Activated T-helper 2 cell treated with anti-CD3 and anti-CD28 coated beads, Interferon-gamma antibody, Interleukin-2, Interleukin-4, amounts not matched to agents 10 μg/mL and 5 μg/mL and 100 μg/mL, durations not matched to agents 14 hours and 24 hours and 36 hours (primary cell): ENCODE measurements at places on chromosomes 12 and 14.

DNA sequence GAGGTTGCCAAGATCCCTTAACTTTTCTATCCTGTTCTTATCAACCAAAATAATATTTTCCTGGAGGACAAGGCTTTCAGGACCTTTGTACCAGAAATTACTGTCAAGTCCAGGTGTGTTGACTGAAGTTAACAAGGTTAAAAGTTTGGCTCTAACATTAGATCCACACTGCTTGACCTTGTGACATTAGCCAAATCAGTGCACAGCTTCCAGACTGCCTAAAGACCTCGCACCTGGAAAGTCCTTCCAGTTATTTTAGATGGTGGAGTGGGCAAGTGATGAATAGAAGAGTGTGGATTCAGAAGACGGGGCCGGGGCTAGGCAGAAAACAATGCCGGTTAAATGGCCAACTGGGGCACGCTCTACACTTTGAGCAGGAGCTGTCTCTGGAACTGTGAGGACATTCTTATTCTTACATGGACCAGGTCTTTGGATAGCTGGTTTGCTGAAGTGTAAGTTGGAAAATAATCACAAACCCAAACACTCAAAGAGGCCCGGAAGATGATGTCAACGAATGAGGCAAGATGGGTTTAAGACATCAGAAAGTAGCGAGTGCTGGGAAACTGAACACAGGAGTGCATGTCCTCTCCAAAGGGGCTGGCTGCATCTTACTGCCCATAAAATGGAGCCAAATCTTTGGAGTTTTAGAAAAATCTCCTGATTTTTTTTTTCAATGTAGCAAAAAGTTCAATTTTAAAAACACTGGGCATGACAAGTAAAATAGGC lies 56.3 kb downstream of the NIN start:
- no peak for DNase-seq

DNA sequence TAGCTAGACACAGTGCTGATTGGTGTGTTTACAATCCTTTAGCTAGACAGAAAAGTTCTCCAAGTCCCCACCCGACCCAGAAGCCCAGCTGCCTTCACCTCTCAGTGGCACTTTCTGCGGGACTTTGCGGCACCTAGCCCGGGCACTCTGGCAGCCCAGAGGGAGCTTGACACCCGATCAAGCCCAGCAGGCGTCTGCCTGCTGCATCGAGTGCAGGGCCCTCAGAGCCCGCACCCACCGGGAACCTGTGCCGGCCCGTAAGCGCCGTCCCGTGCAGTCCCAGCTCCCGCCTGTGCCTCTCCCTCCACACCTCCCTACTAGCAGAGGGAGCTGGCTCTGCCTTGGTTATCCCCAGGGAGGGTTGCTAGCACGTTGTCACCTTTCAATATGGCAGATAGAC lies 631.0 kb upstream of the STXBP6 start:
- DNase-seq, result no peak

GRCh38 chr12:58803908-58804307 lies 116.4 kb downstream of the LRIG3 start:
- no peak for DNase-seq

DNA sequence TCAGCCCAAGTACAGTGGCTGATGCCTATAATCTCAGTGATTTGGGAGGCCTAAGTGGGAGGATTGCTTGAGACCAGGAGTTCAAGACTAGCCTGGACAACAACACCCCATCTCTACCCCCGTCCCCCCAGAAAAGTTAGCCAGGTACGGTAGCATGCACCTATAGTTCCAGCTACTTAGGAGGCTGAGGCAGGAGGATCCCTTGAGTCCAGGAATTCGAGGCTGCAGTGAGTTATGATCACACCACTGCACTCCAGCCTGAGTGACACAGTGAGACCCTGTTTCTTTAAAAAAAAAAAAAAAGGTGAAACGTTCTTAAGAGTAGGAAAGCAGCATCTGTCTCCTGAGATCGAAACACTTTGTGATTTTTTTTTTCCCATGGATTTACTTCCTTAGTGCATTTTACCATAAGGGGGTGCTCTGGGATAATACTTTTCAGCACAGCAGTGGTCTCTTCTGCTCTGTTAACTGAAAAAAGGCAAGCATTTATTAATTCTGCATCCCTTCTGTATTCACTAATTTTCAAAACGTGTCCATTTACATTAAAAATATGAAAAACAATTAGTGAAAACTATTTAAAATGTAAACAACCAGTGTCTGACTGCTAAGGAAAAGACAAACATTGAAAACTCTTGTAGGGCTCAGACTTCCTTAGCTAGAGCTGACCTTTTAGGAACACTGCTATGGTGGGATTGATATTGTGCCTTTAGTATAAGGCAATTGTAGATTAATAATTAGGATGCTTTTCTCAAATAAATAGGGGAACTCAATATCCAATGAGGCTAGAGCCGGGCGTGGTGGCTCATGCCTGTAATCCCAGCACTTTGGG lies 31.2 kb upstream of the USP44 start:
- no peak for DNase-seq

GRCh38 chr12:132672678-132673077 lies 14.5 kb downstream of the POLE start:
- no peak for DNase-seq

DNA sequence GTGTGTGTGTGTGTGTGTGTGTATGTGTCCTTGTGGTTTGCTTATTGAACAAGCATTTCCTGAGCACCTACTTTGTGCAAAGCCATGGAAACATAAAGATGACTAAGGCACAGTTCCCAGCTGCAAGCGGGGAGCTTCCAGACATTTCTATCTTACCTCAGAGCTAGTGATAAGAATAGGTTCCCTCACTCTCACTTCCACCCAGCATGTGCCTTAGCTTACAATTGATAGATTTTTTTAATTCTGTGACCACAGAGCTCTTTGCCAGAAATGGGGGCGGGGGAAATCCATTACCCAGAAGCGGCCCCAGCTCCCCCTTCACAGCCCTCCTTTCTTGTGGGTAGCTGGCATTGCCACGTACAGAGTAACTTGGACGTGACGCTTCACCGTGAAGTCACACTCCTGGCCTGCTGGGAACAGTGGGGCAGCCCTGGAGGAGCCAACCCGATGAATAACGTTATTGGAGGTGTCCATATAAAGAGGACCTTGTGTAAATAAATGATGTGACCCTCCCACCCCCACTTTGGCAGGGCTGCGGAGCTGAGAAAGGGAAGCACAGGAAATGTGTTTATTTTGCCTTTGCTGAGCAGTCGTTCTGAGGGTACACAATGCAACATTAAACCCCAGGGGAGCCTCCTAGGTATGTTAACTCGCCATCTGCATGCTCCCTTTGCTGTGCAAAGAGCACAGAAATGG lies 238.9 kb downstream of the CHST11 start:
- peak; percentile 51 for DNase-seq

DNA sequence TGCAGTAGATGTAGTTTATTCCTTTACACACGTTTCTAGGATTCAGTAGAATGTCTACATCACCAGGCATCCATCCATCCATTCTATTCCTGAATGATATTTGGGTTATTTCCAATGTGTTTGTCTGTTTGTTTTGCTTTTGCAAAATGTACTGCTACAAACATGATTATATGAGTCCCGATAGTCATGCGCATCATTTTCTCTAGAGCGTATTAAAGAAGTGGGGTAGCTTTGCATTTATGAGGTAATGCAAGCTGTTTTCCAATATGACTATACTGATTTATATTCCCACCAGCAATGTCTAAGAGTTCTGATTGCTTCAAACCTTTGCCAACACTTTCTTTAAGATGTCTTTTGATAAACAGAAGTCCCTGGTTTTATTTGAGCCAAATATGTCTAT lies 253.2 kb downstream of the NOVA1 start:
- no peak for DNase-seq

GRCh38 chr12:4320497-4320852 lies 538 bp upstream of the TIGAR start:
- DNase-seq, result no peak

DNA sequence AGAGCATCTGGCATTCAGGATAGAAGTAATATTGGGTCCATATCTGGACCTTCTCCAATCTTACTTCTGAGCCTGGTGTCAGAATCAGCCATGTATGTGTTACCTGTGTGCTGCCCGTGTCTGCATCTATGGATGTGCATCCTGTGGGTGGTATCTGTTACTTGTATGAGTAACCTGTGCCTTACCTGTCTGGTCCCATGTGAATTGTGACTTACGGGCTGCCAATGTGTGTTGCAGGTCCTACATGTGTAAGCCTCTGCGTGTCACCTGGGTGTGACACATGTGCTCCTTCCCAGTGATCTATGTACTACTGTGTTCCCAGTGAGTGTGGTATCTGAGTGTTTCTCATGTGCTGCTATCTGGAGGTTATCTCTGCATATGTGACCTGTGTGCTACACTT lies 208.4 kb downstream of the ADGRD1 start:
- no peak for DNase-seq

- no peak for DNase-seq
Measured at GRCh38 chr14:99756796-99757195, 36.4 kb upstream of the EML1 start.

GRCh38 chr14:31895646-31896045 lies 181.5 kb upstream of the ARHGAP5 start:
- no peak for DNase-seq

DNA sequence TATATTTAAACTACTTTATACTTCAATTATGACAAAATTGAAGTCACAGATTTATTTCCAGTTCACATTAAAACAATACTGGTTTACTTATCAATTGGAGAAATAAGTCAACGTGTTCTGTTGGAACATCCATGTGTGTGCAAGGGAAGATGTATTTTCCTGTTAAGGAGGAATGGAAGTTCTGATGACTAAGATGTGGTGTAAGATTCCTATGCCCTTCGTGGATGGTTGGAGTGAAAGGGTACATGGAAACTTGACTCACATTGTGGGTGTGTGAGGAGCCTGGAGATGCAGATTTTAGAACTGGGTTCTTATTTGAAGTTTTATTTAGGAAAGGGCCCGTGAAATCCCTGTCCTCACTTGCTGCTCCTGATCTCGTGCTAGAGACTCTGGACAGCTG lies 95.3 kb downstream of the CATSPERB start:
- no peak for DNase-seq

DNA sequence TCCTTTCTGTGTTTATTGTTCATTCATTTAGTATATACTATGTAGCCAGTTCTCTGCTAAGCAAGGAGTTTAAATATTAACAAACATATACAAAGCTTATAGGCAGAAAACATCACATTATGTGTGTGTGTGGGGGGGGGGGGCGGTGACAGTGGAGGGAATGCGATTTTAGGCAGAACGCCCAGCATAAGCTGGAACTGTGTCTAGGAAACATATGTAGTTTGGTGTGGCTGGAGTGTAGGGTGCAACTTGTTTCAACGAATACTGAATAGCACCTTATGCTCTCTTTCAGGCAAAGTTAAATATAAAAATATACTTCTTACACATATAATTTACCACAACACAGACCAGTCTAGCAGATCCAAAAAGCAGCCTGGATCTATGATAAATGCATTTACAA lies 980.6 kb downstream of the SLC6A15 start:
- DNase-seq, result no peak

DNA sequence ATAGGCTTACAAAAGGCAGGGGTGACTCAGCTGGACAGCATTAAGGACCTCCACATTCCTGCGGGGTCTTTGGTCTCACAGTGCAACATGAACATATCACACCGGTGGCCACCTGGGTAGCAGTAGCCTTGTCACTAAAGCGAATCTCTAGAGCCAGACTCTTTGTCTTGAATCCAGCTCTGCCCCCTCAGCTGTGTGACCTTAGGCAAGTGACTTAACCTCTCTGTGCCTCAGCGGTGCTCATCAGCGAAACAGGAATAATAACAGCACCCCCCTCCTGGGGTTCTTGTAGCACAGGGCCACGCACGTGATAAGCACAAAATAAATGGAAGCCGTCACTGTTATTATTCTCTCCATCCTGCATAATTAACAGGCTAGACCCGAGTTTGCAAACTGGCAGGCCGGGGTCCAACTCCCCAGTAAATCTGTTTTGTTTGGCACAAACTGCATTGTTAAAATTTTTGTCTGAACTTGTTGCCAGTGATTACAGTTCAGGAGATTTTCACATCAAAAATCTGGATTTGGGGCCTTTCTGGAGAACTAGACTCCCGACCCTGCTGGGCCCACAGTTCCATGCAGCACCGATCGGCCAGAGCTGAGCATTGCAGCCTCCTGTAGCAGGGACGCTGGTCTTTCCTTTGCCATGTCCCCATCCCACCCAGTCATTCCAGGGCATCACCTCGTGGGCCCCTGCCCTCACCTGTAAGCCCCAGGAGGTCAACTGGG lies 174.8 kb downstream of the PHETA1 start:
- no peak for DNase-seq

GRCh38 chr12:34400986-34401658 lies 378.8 kb downstream of the ALG10 start:
- peak; percentile 2 for DNase-seq

GRCh38 chr12:132218915-132219314 lies 74.7 kb downstream of the NOC4L start:
- DNase-seq, result peak; percentile 17

GRCh38 chr12:34392741-34393085 lies 370.4 kb downstream of the ALG10 start:
- DNase-seq, result no peak

DNA sequence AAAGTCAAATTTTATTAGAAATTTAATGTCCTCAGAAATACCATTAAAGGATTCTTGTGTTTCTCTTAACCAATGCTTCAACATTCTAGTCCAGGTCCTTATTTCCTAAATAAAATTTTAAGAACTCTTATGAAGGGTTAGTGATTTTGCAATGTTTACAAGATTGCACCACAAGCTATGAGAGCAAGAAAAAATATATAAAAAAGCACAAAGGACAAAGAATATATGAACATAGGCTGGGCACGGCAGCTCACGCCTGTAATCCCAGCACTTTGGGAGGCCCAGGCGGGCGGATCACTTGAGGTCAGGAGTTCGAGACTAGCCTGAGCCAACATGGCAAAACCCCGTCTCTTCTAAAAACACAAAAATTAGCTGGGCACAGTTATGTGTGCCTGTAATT lies 7.7 kb downstream of the RACGAP1 start:
- no peak for DNase-seq

GRCh38 chr14:102544747-102545460 lies 35.3 kb upstream of the ANKRD9 start:
- DNase-seq, result peak; percentile 53

DNA sequence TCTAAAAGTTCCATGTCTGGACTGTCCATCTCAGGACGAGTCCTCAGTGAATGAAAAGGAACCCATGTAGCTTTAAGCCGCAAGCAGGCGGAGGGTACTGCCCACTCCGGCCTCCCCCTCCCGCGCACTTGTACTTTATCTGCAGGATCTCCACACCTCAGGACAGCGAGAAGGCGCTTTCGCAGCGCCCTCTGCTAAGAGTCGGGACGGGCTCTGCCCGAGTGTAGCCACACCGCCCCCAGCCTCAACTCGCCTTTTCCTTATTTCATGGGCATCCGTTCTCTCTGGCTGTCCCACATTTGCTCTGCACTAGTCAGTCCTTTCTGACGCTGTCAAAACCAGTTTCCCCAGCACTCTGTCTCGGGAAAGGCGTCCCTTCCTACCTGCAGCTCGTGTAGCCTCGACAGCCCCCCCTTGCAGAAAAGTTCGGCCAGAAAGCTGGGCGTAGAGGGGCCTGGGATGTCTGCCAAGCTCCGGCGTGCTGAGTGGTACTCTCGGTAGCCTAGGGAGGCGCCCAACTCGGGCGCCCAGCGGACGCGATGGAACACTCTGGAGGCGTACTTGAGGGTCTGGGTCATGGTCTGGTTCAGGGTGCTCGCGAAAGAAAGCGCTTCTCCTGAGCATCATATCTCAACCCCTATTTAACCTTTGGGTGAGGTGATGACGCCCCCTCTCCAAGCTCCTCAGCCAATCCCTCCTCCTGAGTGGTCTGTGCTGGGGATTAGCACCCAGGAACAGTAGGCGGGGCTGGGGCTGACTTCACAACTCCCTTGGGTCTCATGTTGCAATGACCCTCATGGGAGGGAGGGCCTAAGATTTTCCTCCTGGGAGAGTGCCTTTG lies at the start of gene CYP27B1:
CYP27B1 (minus strand) TSS at position 615 of the 841 bp plus-strand sequence; CDS start at position 578, 37 bp downstream.
- no peak for DNase-seq
